AG09309 (cell line): ENCODE measurements at places on chromosomes 6 and 20.

GRCh38 chr6:24859608-24860200 is 61.0 kb upstream of the ARMH2 start:
- no peak for DNase-seq

GRCh38 chr20:5135363-5136012 is 8.7 kb downstream of the CDS2 start:
- DNase-seq, result no peak

- DNase-seq, result no peak
Observed at GRCh38 chr6:108953681-108954080, 105.5 kb downstream of the ARMC2 start.

- no peak for DNase-seq
Observed at GRCh38 chr6:151689499-151690201, 117.8 kb upstream of the ESR1 start.

DNA sequence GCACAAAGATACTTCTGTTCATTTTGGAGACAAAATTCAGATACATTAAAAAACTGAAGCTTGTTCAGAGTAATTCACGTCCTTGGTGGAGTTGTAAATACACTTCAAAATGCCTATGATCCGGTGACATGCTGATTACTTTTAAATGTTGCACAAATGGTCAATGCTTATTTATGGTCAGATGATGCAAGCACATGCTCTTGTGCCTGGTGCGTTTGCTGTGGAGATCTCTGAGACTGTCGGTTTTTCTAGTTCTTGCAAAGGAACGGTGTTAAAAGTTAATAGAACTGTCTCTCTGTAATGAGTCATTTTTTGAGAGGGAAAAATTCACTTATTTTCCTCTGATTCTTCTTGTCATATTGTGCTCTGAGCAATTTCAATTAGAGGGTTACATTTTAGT is 45.2 kb upstream of the EDN3 start:
- no peak for DNase-seq

DNA sequence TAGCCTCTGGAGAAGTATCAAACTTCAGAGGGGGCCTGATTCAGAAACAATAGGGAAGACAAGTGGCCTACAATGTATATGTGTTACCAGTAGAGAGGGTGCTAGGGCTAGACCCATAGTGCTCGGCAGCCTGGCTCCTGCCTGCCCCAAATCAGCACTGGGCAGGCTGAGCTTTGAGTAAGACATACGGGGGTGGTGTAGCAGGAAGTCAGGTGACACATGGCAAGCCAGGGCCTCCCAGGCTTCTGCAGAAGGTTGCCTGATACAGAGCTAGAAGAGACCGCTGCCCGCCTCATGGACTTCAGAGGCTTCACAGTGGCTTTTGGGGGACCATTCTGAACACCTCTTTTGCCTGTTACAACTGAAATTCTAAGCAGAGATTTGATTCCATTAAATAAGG is 43.4 kb downstream of the RALY start:
- DNase-seq, result no peak

- no peak for DNase-seq
Observed at GRCh38 chr6:119179842-119180241, 101.4 kb upstream of the FAM184A start.

DNA sequence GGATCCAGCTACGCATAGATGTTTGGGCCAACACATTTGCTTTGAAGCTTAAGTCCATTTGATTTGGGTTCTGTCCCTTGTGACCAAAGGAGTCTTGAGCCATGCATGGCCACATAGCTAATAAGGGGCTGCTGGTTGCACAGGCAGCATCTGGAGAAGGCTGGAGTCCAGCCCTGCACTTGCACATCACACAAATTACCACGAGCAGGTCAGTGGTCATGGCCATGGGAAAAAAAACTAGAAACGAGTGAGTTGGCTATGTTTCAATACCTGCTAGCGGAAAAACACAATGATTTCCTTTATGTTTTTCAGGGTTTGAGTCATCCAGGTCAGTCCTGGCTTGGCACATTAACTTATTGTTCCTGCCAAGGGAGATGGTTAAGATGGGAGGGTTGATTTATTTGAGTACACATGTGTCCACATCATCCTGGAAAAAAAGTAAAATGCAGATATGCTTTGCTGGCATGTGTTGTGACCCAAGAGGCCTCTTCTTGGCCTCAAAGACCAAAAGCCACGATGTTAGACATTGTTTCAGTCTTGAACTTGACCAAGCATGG is 5.6 kb upstream of the STX16 start:
- no peak for DNase-seq

- DNase-seq, result no peak
Observed at GRCh38 chr6:3353939-3354338, 95.2 kb downstream of the PSMG4 start.

GRCh38 chr6:105072798-105073199 is 107.0 kb downstream of the POPDC3 start:
- no peak for DNase-seq

GRCh38 chr6:153003366-153003690 is 819 bp upstream of the MTRF1L start:
- DNase-seq, result no peak

- DNase-seq, result no peak
Observed at GRCh38 chr6:144302701-144303372, 17.7 kb downstream of the UTRN start.

DNA sequence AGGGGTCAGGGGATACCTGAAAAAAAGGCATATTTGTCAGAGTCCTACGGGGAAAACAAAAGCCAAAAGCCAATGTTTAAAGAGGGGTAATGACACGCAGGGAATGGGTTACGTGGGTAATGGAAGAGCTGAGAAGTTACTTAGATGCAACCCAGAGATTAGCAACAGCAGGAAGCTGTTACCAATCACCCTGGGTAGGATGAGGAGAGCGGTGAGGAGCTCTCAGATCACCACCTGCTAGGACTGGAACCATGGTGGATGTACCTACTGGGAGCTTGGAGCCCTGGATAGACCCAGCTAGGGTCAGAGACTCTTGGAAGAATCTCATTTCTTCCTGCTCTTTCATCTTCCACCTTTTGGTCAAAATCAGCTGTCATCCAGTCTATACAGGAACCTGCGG is 51.2 kb upstream of the RNF24 start:
- DNase-seq, result no peak

GRCh38 chr6:127190552-127190951 is 72.1 kb downstream of the RSPO3 start:
- no peak for DNase-seq

DNA sequence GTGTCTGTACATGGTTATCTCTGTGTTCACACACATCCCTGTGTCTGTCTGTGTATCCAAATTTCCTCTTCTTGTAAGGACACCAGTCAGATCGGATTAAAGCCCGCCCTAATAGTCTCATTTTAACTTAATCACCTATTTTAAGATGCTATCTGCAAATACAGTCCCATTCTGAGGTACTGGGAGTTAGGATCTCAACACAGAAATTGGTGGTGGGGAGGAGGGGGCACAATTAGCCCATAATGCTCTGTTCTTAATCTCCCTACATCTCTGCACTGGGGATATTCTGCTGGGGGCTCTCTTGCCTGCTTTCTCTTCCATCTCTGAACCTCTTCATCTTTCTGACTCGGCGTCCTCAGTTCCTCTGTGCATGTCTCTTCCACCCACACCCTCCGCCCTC is 320.7 kb downstream of the CDC5L start:
- no peak for DNase-seq

DNA sequence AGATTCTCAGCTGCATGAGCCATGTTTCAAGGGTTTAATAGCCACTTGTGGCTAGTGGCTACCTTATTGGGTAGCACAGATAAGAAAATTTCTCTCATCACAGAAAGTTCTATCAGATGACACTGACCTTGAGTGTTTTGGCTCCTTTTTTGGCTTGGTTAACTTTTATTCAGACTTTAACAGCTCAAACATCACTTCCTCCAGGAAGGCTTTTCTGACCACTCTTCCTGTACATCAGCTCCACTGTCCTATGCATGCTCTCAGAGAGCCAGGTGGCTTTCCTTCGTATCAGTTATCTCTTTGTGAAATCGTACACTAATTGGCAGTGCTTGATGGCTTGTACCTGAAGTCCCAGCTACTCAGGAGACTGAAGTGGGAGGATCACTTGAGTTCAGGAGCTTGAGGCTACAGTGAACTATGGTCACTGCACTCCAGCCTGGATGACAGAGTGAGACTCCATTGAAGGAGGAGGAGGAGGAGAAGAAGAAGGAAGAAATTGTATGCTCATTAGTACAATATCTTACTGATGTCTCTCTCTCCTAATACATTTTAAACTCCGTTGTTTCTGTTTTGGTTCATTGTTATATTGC is 10.7 kb downstream of the MAFB start:
- DNase-seq, result no peak

DNA sequence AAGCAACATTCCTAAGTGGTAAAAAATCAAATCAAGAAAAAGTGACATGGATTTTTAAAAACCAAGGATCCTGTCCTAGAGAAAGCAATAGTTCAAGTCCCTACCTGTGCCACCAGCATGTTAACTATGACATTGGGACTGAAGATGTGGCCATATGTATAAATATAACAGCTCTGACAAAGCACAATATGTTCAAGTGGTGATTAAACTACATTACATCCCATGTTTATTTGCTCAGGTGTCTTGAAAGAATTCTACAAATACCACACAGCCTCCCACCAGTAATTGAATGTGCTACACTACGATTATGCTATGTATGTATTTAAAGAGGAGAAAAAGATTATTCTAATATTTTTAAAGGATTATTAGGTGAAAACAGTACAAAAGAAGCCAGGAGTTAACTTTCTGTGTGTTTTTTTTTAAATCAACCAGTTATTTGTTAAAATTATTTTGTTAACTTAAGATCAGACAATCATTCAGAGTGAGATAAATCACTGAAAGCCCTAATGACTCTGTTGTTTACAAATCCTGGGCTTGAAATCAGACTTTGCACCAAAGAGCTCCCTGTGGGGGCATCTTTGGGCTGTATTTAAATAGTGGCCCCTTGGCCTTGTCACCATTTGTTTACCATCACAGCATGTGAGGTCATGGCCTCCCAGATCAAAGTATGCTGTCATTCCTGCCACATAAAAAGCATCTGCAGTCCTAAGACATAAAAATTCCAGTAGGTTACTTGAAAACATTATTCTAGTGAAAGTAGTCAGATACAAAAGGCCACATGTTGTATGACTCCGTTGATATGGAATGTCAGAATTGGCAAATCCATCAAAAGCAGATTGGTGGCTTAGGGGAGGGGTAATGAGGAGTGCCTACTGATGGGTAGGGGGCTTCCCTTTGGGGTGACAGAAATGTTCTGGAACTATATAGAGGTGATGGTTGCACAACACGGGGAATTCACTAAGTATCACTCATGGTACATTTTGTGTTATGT is 17.1 kb downstream of the TTLL2 start:
- DNase-seq, result no peak

DNA sequence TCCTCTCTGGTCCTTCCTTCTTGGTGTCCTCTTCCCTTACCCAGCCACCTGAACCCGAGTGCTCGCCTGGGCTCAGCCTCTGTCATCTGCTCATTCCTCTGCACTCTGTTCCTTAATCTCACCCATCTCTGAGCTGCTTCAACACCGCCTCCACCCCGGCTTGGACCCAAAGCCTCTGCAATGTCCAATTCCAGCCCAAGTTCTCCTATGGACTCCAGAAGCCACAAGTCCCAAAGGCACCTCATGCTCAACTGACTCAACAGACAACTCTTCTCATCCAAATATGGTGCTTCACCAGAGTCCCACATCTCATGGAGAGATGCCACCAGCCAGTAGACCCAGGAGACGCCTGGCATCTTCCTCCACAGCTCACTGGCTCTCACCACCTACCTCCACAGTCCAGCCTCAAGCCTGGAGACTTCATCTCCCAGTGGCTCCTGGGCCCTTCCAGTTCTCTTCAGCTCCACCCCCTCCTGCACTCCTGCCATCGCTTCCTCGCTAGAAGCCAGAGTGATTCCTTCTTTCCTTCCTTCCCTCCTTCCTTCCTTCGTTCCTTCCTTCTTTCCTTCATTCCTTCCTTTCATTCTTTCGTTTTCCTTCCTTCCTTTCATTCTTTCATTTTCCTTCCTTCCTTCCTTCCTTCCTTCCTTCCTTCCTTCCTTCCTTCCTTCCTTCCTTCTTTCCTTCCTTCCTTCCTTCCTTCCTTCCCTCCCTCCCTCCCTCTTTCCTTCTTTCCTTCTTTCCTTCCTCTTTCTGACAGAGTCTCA is 40.9 kb upstream of the NNAT start:
- DNase-seq, result no peak

DNA sequence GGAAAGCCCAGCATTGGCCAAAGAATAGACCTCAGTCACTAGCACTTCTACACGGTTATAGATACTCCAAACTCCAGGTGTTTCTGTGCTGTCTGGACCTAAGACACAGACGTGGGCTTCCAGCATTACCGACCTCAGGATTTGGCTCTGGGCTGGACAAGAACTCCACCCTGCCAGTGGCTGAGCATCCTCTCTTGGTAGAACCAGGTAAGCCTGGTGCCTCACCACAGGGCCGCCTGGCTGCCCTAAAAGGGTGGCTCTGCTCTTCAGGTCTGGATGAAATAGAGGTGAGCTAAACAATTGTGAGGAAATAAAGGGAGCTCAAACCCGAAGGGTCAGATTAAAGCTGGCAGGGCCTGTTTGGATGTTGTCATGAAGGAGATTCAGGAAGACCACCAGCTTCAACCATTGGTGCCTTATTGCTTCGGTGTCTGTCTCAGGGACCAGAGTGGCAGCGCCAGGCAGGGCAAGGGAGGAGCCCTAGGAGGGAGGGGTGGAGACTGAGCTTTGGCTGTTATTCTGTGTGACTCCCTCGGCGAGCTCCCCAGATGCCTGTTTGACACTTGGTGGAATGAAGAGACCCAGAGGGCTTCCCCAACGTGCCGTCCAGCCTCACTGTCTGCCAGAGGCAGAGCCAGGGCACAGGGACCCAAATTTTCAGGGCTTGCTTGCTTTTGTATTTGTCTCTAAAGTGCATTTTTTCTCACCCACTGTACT is 8.6 kb downstream of the SYNDIG1 start:
- no peak for DNase-seq

GRCh38 chr20:63314566-63315239 is 21.7 kb downstream of the COL20A1 start:
- no peak for DNase-seq

GRCh38 chr6:43990275-43990626 is 137.0 kb downstream of the MRPL14 start:
- DNase-seq, result no peak

DNA sequence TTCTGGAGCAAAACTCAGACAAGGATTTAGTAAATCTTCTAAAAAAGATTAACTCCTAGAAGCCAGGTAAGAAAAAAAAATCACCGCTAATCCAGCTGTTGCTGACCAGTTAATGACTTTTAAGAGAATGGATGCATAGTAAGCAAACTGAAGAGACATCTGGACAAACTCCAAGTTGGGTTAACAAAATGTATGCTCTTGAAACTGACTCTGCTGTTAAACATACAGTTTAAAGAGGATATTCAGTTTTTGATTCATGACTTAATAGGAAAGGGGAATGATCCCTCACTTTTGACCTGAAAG is 70.4 kb downstream of the PLAGL1 start:
- no peak for DNase-seq

- no peak for DNase-seq
Observed at GRCh38 chr20:53711333-53712211, 117.9 kb upstream of the ZNF217 start.

GRCh38 chr20:25484911-25485511 is 77.5 kb downstream of the GINS1 start:
- DNase-seq, result no peak

GRCh38 chr6:447381-448165 is 56.0 kb downstream of the IRF4 start:
- no peak for DNase-seq
